CD4-positive, alpha-beta T cell treated with Interleukin-15 for 4 hours (primary cell): ENCODE measurements at places on chromosomes 2 and 18.
A peak's percentile ranks its signal among the peaks of the same experiment; 100 is the strongest.

DNA sequence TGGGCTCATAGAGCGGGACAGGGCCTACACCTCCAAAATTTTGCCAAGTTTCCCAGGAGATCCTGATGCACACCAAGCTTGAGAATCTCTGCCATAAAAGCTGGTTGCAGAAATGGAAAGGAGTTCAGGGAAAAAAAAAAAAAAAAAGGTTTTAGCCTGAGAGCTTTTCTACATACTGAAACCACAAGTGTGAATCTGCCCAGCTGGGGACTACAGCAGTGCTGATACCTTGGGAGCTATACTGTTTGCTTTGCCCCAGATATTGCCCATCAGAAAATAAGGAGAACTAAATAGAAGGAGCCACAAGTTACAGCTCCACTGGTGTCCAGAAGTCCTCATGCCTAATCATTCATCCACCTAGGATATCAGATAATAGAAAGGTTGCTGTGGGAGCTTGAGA lies 38.4 kb upstream of the NCKAP5 start:
- DNase-seq: no peak

- DNase-seq: no peak
Observed at GRCh38 chr2:38982498-38982897, 92.8 kb downstream of the ARHGEF33 start.

DNA sequence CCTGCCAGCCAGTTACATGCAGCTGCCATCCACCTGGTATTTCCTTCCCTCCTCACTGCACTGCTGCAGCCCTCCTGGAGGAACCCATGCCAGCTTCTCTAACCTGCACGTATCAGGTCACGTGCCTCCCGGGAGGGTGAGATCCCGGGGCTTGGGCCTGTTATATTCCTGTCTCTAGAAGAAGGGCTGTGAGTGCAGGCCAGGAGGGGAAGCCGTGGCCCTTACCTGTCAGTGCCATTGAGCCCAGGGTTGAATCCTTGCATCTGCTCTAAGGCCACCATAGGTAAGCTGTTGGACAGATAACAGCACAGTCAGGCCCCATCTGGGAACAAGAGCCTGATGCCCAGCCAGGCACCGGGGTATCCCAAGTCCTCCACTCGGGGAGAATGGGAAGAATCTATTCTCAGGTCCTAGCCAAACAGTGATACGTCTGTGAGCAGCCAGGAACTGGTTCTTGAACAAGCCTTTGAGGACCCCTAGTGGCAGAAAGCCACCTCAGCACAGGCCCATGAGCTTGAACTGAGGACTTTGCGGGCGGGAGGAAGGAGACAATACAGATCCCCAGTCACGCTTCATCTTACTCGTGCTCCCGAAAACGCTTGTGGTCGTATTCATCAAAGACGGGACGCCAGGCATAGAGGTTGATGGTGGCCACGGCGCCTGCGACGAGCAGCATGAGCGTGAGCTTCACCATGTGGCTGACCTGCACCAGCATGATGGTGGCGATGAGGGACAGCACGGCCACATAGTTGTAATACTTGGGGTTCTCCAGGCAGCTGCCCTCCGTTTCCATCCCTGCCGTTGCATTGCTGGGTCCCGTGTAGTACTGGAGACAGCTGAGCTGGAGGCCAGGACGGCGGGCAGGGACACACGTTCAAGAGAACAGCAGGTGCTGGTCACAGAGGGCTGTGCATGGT lies 34.4 kb downstream of the CENPO start:
- peak; percentile 77 for DNase-seq

- no peak for DNase-seq
Observed at GRCh38 chr18:78971511-78972245, 7.9 kb upstream of the SALL3 start.

DNA sequence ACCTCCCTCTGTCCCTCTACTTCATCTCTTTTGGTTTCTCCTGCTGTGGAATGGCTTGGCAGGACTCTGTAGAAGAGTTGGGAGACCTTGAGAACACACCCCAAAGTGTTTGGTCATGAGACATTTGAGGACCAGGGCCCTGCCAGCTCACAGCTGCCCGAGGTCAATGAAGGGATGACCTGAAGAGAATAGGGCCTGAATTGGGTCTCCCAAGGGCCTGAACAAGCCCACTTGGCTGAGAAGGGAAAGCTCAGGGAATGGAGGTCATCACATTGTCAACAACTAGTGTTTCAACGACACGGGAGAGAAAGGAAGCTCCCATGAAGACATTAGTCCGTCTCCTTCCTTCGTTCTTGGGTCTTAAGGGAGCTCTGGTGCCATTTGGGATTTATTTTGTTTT lies 52.8 kb downstream of the TTC32 start:
- DNase-seq: no peak

DNA sequence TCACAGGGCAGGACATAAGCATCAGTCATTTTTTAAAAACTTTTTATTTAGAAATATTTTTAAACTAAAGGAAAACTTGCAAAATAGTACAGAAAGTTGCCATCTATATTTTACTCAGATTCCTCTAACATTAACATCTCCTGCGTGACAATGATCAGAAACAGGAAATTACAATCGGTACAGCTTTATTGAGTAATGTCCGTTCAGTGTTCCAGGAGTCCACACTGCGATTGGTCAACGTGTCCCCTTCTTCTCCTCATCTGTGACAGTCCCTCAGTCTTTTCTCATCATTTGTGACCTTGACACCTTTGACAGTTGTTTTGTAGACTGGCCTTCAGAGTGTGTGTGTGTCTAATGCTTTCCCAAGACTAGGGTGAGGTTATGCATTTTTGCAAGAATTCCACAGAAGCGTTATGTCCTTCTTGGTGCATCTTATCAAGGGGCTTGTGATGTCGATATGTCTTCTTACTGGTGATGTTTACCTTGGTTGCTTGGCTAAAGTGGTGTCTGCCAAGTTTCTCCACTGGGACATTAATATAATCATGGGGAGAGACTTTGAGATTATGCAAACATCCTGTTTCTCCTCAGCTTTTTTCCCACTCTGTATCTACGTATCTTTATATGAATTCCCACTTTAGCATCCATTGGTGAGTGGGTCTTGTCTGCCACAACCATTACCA lies 21.4 kb upstream of the TMEM177 start:
- DNase-seq: no peak

DNA sequence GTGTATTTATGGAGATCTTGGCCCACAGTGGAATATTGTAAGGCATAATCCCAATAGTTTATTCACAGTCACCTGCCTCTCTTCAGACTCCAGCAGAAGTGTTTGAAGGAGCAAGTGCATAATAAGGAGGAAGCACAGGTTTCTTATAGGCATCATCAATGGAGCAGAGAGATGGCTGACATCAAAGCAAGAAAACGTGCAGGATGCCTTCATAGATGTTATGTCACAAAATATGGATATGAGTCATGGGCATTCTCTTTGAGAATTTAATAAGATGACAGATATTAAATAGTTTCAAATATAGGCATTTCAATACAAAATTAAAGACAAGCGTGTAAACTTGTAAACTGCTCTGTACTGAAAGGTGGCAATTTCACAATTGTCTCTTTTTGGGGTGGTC lies 4.0 kb upstream of the RND3 start:
- DNase-seq: no peak

DNA sequence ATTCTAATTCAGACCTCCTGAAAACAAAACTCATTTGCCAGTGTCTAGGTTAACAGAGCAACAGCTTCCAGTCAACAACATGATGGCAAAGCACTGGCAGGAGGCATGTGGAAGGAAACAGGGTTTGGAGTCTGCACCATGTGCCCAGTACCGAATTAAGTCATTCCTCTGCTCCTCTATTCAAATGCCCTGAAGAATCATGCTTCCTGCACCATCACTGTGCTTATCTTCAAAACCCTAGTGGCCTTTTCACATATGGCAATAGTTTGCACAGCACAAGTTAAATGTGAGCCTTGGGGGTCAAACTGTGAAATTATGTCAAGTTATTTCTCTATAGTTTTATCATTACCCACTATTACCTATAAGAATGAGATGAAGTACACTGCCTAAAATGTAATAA lies 75.4 kb upstream of the GRB14 start:
- DNase-seq: no peak

DNA sequence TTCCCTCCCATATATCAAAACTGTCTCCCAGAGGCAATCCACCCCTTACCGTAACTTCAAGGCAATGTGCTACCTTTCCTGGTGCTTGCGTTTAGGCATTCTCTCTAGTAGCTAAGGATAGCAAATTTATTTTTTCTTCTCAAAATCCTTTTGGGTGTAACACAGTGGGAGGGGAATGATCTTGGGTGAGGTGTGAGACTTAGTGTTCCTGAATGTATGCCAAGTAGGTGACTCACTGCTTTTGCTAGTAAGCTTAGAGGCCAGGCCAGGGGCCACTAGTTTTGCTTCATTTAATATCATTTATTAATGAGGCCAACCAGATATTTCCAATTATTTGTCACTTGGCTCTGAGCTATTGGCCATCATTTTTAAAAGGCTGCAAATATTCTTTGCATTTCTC lies 135.5 kb downstream of the NAPG start:
- no peak for DNase-seq

DNA sequence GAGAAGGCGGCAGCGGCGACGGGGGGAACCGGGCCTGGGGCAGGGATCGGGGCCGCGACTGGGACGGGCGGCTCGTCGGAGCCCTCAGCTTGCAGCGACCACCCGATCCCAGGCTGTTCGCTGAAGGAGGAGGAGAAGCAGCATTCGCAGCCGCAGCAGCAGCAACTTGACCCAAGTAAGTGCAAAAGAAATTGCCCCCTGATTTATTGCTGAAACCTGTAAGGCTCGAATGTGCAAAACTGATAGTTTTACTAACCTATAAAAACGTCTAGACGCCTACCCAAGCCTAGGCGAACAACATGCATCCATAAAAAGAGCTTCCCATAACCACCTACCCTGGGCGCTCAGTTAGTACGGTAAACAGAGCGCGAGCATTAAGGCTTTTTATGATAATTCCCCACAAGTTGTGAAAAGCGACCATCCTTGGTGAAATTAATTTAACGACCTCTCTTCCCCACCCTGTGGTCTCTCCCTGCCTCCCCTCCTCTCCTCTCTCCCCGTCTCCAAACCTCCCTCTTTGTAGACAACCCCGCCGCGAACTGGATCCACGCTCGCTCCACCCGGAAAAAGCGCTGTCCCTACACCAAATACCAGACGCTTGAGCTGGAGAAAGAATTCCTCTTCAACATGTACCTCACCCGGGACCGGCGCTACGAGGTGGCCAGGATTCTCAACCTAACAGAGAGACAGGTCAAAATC lies 1.0 kb downstream of the HOXD9 start:
- no peak for DNase-seq

DNA sequence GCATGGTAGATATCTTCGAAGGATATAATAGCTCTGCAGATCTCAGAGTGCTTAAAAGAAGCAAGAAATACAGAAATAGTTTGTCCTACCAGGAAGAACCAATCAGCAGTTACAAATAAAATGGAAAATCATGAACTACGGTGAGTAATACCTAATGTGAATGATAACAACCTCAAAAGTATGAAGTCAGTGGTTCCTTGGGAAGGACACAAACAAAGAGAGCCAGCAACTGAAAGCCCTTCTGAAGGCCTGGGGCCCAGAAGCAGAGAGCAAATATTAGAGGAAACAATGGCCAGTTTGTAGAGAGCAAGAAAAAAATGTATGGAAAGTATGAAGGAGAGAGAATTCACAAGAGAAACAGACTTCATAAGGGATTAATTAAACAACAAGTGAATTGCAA lies 226.8 kb upstream of the CHST9 start:
- DNase-seq: no peak

DNA sequence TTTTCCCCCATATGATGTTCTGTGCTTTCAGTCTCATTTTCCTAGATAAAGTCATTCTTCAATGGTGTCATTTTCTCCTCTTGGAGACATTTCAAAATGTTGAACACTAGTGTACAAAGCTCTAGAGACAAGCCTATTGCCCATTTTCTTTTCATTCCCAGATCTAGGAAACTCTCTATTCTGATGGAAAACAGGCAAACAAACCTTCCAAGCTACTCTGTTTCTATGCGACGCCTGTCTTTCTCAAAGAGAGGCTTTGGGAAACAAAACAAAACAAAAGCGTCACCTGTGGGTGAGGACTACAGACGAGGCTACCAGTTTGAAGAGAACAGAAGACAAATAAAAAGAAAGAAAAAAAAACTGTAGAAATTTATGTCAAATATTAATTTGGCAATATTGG lies 311.0 kb downstream of the CBLN2 start:
- no peak for DNase-seq

GRCh38 chr18:79507076-79507545 lies 111.4 kb downstream of the NFATC1 start:
- DNase-seq: no peak

DNA sequence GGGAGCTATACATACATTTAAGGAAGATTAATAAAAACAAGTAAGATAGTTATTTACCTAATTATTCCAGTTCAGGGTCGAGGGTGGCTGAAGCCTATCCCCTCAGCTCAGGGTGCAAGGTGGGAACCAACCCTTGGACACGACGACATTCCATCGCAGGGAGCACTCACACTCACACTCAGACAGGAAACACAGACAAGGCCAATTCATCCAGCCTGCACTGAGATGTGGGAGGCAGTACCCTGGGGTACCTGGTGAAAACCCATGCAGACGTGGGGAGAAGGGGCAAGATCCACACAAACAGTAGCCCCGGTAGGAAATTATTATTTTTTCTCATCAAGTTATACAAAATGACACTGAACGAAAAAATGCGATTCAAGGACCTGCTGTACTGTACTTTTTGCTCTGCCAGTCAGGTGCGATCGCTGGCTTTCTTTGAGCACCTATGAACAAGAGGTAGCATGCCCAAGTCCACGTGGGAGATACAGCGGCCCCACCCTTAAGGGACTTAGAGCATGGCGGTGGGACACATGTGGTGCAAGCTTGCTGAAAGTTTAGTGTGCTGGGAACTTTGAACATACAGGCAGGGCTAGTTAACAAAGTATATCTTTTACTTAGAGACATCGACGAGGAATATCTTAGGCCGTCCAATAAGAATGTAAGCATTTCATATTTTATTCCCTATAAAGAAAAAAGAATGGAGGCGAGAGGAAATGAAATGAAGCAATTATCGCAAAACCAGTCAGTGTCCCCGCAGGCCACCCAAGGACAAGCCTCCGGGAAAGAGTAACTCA lies 624 bp downstream of the METTL8 start:
- DNase-seq: peak; percentile 35

DNA sequence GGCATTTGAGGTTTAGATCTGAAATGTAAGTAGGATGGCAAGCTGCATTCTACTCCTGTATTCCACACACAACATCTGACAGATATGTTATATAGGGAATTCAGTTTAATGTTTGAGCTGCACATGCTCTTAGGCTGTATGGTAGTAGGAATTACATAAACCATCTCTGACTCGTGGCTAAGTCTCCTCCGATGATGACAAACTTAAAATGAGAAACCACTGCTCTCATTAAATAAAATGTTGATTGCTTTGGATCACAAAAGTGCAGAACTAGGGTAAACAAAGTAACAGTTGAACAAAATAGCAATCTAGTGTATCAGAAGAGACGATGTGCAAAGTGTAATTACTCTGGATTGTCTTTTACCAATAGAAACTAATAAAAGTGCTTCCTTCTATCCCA lies 50.1 kb upstream of the WDR75 start:
- no peak for DNase-seq

GRCh38 chr2:71380665-71381064 lies 49.1 kb downstream of the ZNF638 start:
- no peak for DNase-seq

- no peak for DNase-seq
Observed at GRCh38 chr2:198400999-198401398, 596.6 kb downstream of the PLCL1 start.

- no peak for DNase-seq
Observed at GRCh38 chr18:6476190-6476589, 61.5 kb upstream of the L3MBTL4 start.

GRCh38 chr2:68911246-68911645 lies 40.0 kb upstream of the BMP10 start:
- no peak for DNase-seq

- no peak for DNase-seq
Observed at GRCh38 chr2:48274040-48274439, 255.9 kb upstream of the STON1 start.
